ENCODE measurements at places on chromosomes 16 and 17.

DNA sequence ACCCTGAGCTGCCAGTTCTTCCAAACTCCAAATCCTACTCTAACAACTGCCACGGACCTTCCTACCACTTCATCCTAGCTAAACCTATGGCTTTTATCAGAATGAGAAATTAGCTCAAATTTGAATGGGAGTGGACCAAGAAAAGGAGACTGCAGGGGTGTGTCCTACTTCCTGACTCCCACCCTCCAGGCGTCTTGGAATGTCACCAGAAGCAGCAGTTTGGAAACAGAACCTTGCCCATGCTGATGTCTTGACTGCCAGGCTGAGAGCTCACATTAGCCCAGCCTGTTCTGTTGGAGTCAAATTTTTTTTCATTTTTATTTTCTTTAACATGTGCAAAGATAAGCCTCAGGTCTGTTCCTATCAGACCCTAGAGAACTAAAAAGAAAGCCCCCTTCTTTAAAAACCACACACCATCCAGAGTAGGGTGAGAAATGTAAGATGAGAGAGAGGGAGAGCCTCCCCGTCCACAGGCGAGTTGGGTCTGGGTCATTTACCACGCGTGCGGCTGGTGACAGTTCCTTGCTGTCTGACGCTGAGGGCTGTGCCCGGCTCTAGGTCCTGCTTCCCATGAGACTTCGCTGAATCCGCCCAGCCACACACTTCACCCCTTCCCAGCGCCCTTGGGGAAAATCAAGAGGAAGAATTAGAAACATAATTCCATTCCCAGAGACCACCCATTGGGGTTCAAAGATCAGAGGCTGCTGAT is 54.3 kb downstream of the WNT3 start:
- DNase-seq, result no peak

DNA sequence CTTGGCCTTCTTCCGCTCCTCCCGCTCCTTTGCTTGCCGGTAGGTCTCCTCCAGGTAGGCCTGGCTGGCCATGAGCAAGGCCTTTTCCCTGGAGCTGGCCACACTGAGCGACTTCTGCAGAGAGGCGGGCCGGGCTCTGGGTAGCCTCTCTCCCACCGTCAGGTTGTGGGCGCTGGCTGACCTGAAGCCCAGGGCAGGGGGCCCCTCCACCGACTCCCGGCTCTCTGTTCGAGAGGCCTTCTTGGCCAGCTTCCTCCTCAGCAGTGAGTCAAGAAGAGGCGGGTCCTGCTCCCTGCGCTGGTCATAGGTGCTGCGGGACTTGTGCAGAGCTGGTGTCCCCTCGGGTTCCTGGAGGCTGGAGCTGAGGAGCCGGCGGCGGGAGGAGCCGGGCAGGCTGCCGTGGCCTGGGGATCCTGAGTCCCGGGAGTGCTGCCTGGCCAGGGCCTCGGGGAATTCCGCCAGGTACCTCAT is 12.8 kb downstream of the GPR179 start:
- no peak for DNase-seq

DNA sequence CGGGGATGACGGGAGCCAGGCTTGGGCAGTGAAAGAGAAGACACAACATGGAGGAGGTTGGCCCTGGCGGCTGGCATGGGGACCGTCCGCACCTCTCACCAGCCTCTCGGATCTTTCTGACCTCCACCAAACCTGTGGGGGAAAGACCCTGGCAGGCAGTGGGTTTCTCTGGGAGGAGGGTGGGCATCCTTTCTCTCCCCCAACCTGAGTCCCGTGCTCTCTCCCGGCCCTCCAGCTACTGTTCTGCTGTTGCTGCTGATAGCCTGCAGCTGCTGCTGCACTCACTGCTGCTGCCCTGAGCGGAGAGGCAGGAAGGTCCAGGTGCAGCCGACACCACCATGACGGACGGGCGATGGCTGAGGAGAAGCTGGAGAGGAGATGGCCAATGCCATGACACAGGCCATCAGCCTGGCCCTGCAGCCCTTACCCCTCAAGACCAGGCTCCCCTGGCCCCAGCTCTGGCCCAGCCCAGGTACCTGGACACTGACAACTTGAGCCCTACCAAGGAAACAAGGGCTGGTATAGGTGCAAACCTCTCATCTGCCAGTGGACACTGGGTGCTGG is 7.4 kb downstream of the SMIM5 start:
- DNase-seq, result no peak

- no peak for DNase-seq
These were observed 28.3 kb downstream of the CHD9 start for GRCh38 chr16:53083119-53083518.

GRCh38 chr17:76635659-76636360 is 7.7 kb downstream of the ST6GALNAC1 start:
- no peak for DNase-seq

- DNase-seq, result no peak
These were observed 5.3 kb downstream of the DUSP14 start for GRCh38 chr17:37494971-37495370.

GRCh38 chr17:68699936-68700335 is 98.8 kb upstream of the FAM20A start:
- no peak for DNase-seq

- DNase-seq, result no peak
These were observed 20.0 kb downstream of the ANKS4B start for GRCh38 chr16:21253470-21253869.

- peak; percentile 58 for DNase-seq
These were observed 72.8 kb downstream of the SCNN1B start for GRCh38 chr16:23374721-23375510.

DNA sequence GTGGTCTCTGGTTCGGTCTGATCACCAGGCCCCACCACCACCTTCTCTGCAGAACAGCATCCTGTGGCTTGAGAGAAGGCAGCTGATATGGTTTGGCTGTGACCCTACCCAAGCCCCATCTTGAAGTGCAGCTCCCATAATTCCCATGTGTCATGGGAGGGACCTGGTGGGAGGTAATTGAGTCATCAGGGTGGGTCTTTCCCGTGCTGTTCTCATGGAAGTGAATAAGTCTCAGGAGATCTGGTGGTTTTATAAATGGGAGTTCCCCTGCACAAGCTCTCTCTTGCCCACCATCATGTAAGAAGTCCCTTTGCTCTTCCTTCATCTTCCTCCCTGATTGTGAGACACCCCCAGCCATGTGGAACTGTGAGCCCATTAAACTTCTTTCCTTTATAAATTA is 352.3 kb upstream of the CDH5 start:
- DNase-seq, result no peak

GRCh38 chr17:79255456-79255855 is 180.8 kb downstream of the ENGASE start:
- DNase-seq, result no peak

GRCh38 chr16:65414284-65414984 is 292.6 kb upstream of the CDH11 start:
- DNase-seq, result no peak

DNA sequence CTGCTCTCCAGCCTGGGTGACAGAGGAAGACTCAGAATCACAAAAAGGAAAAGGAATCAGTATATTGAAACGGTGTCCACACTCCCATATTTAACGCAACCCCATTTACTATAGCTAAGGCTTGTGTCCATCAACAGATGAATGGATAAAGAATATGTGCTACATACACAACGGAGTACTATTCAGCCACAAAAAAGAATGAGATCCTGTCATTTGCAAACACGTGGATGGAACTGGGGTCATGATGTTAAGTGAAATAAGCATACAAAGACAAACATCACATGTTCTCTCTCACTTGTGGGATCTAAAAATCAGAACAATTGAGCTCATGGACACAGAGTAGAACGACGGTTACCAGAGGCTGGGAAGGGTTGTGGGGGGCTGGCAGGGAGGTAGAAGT is 55.1 kb downstream of the ZNF778 start:
- DNase-seq, result no peak

GRCh38 chr16:29743827-29744531 is 1.8 kb downstream of the C16orf54 start:
- no peak for DNase-seq

DNA sequence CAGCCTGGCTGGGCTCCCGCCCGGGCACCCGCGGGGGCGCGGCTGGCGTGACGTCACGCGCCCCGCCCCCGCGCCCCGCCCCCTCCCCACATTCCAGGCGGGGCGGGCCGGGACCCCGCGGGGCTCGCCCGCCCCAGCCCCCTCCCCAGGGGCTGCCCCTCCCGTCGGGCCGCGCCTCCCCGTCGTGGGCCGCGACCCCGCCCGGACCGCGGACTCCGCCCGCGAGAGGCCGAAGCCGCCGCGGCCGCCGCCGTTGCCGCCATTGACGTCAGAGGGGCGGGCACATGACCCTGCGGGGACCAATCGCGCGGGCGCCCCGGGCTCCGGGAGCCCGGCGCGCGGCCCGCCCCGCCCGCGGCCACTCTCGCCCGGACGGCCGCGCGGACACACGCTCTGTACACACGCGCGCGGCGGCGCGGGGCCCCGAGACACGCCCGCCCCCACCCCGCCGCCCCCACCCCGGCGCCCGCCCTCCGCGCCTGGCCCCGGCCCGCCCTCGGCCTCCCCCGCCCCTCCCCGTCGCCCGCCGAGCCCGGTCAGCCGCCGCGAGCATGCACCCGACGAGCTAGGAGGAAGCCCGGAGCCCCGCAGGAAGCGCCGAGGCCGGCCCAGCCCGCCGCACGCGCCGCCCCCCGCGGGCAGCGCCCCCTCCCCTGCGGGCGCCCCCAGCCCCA is at the start of gene CMIP:
Gene CMIP, plus strand, starts transcription at position 361 of the 674 bp plus-strand sequence.
- DNase-seq, result peak; percentile 72

DNA sequence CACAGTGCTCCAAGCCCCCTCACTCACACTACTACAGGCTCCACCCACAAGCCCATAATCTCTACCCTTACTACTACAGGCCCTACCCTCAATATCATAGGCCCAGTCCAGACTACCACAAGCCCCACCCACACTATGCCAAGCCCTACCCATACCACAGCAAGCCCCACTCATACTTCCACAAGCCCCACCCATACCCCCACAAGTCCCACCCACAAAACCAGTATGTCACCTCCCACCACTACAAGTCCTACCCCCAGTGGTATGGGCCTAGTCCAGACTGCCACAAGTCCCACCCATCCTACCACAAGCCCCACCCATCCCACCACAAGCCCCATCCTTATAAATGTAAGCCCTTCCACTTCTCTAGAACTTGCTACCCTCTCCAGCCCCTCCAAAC is 13.8 kb downstream of the RIPOR1 start:
- no peak for DNase-seq

- DNase-seq, result no peak
These were observed 87.2 kb upstream of the IRX3 start for GRCh38 chr16:54373534-54374520.

DNA sequence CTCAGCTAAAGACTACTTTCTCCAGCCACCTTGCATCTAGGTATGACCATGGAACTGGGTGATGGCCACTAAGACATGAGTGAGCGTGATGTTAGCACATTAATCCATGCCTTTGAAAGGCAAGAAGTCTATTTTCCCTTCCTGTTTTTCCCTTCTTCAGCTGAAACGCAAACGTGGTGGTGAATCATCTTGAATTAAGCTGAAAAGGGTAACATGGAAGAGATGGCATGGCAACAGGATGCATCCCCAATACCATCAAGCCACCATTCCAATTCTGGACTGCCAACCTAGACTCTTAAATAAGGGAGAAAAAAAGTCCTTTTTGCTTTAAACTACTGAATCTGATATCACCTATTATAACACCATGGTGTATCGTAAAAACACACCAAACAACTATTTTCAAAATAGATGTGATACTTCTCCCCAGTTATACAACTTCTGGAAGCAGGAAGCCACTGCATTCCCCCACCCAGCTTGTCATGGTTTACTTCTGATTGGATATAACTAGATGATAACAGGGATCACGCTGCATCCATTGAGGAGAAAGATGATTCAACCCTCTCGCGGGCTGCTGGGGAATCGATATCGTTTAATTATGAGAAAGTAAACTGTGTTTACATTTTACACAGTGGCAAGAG is 368.6 kb downstream of the CDH13 start:
- no peak for DNase-seq

GRCh38 chr17:9522074-9522473 is 53.5 kb downstream of the STX8 start:
- no peak for DNase-seq

DNA sequence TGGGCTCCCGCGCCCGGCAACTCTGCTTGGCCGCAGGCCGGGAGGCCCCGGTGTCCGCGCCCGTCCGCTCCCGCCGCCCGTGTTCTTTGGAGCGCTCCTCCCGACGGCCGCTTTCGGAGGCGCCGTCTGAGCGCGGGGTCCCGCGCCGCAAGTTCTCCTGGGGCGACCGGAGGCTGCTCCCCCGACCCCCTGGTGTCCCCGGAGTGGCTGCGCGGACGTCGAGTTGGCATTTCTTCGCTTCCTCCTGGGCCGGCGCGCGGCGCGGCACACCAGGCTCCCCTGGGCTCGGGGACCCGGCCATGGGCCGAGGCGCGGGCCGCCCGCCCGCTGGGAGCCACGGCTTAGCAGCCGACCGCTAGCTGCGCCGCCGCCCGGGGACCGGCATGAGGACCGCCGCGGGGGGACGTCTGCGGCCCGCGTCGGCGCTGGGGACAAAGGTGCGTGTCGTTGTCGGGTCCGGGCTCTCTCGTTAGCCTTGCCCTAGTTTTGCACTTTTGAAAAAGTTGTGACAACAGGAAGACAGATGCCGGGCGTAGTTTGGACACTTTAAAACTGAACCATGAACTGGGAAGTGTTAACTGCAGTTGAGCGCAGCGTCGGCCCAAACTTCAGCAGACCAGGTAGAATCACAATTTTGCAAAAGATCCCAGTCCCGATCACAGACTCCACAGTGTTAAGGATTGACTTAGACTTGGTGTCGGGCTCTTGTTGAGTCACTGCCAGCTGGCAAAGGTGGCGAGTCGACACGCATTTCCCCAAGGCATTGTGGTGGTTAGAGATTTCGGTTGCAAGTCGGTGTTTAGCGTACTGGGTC is 700 bp downstream of the UBN1 start:
- no peak for DNase-seq

Measured in NCI-H510A (cell line).